NCI-H1105 treated with DMSO at 0.1 percent for 48 hours (cell line): ENCODE measurements at places on chromosomes 2 and 18.

GRCh38 chr2:39203382-39203781 is 40.4 kb downstream of the CDKL4 start:
- DNase-seq = no peak

- DNase-seq = no peak
Measured at GRCh38 chr2:238702276-238703052, 145.4 kb upstream of the TWIST2 start.

- no peak for DNase-seq
Measured at GRCh38 chr2:10558281-10559030, 110.3 kb upstream of the ODC1 start.

GRCh38 chr2:180670302-180671003 is 310.0 kb upstream of the UBE2E3 start:
- DNase-seq = no peak

DNA sequence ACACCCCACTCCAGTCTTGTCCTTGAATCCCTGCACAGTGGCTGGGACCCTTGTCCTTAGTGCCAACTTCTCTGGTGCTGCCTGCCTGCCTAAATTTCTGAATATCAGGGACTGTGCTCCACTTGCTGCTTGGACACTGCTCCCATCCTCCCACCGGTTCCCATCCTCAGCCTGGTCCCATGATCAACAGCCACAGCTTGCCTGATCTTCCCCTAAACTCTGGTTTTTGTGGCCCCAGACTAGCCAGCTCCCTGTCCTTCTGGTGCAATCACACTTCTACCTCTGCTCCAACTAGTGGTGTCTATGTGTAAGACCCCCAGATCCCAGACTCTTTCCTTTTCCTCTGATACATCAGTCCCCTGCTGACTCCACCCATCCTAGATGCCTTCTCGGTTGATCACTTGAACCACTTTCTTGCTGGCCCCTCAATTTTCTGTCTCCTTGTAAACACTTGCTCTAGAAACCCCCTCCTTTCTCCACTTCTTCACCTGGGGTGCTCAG is 37.2 kb upstream of the POLE4 start:
- no peak for DNase-seq

DNA sequence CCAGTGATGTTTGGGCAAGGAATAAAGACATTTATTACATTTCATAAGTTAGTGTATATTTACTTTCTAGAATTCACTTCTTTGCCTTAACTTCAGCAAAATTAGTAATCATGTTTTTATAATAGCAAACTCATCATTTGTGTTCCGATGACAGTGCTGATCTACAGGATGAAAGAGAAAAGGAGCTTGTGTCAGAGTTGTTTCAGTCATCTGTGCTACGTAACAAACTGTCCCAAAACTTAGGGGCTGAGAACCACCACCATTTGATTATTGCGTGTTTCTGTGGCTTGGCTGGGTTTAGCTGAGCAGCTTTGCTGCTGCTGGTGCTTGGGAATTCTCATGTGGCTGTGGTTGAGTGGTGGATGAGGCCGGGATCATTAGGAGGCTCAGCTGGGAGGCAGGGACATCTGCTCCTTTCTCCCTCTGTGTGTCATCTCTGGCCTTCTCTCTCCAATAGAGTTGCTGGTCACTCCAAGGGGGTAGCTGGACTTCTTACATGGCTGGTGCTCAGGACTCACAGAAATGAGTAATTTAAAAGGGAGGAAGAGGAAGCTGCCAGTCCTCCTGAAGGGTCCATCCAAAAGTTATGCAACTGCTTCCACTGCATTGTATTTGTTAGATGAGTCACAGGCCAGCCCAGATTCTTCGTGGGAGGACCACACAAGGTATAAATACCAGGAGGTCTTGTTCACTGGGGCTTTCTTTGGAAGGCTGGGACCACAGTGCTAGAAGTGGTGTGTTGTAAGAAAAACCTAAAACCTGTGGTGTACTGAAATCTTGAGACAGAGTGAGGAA is 43.4 kb upstream of the HAAO start:
- no peak for DNase-seq

GRCh38 chr2:155223781-155224406 is 525.4 kb downstream of the KCNJ3 start:
- peak; percentile 48 for DNase-seq

DNA sequence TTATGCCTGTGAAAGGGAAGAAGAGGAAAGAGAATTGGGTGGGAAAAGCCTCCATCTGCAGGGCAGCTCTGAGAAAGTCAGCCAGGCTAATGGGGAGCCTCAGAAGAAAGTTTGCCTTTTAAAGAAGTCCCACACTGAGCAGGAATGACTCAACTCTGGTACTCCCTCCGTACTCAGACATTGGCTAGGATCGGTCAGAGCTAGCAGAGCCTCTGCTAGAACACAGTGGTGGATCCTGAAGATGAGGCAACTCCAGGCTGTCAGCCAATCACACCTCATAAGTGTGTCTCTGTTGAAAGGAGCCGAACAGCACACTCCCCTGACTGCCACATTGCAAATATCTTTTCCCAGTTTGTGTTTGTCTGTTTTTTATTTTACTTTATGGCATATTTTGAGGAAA is 96.9 kb downstream of the HNRNPLL start:
- no peak for DNase-seq

- DNase-seq = no peak
Measured at GRCh38 chr2:122194546-122194945, 439.1 kb downstream of the TSN start.

GRCh38 chr2:120814352-120814751 is 78.7 kb downstream of the GLI2 start:
- DNase-seq = no peak

DNA sequence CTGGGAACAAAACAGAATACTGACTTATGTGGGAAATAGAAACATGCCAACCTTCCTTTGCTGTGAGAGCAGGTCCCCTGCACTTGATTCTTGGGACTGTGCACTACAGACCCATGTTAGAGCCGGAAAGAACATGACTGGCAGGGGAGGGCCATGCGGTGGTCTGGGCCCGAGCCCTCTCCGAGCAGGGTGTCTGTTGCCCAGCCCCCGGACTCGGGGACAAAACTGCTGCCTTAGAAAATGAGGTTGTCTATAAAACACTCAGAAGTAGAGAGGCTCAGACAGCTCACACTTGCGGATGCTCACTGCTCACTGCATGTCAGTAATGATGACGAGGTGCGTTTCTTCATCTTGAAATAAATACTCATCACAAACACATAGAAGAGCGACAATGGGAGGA is 270.7 kb upstream of the HDAC4 start:
- DNase-seq = no peak

DNA sequence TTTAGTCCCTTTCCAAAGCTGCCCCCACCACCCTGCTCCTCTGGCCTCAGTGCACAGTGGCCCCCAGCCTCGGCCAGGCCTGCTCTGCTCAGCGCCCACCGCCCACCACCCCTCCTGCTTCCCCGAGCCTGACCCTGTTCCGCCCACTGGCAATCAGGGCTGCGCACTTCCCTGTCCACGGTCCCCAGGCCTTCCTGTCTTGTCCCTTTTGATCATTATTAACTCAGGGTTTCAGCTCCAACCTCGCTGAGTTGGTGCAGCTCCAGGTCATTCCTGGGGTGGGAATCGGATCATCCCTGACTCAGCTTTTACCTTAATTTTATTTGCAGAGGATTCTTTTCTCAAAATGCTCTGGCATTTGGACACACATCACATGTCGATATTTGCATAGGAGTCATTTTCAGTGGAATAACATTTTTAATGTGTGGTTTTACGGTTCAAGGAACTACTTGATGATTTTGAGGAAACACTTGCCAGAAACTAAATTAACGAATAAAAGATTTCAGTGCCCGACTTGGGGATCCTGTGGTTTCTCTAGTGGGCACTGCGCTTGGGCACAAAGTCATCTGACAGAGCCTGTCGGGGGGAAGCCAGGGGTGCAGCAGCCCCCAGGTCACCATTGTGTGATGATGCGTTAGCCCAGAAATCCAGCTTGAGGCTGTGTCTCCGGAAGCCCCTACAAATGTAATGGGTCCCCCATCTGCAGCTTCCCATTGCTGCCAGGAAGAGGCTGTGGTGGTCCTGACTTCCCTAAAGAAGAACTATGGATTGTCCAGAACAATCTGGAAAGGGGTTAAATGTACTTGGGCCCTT is 1.0 kb upstream of the ESPNL start:
- no peak for DNase-seq

DNA sequence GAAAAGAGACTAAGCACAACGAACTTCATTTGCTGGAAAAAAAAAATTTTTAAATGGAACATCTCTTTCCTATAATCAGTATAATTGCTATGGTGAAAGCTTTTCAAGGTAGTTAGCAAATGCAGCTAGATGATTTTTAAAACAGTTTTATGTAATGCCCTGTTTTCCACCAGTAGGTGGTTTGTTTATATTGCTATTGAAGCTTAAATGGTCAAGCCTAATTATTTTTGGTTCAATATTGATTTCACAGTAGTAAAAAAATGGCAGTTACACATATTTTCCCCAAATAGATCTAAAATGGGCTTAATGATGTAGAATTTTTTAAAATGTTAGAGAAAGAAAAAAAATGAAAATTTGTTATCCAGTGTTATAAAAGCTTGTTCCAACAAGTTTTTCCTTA is 70.2 kb downstream of the CDH19 start:
- peak; percentile 60 for DNase-seq

GRCh38 chr2:143183804-143184463 is 54.7 kb downstream of the ARHGAP15 start:
- DNase-seq = no peak

- DNase-seq = no peak
Measured at GRCh38 chr2:199589306-199589705, 131.6 kb upstream of the SATB2 start.

DNA sequence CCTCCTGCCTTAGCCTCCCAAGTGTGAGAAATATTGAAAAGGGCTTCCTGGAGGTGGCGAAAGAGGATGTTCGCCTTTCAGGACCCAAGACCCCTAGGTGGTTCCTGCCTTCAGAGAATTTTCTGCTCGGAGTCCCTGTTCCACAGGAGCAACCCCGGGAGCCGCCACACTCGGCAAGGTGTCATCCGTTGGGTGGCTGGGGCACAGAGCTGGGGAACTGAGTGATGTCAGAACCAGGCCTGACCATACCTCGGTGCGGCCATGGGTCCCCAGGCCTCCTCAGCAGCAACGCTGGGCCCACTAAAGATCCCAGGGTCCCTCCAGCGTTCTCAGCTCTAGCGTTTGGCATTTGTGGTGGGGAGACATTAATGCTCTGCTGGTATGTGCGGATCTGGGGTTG is 23.7 kb upstream of the TAF1B start:
- DNase-seq = no peak

DNA sequence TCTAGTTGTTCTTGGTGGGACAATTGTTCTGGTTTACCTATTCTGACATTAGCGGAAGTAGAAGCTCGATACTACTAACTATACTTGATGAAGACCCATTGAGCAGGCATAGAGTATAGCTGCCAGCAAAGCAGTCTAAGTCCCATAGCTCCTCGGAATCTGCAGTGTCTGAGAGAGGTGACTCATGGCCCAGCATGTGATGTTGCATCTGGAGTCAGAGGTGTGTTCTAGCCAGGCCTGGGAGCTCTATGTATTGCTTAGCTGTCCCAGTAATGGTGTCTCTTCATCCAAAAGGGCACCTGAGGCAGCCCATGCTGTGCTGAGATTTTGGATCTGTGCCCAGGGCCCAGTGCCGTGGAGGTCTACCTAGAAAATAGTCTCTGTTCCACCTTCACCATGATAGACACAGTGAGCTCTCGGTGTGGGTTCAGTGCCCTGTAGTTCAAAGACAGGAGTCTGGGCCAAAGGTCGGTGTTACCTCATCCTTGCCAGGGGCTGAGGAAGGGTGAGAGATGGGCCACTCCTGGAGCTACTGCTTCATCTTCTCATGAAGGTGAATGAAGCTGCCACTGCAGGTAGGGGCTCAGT is 47.3 kb downstream of the MEX3C start:
- no peak for DNase-seq

- no peak for DNase-seq
Measured at GRCh38 chr2:25805987-25806386, 72.3 kb downstream of the ASXL2 start.

GRCh38 chr2:121429119-121429903 is 101.4 kb upstream of the RNU4ATAC start:
- no peak for DNase-seq
